Urinary bladder (tissue), 4 donors: ENCODE measurements at places on chromosomes 1 and 21.

GRCh38 chr1:174569240-174569639 lies 121.5 kb downstream of the GPR52 start:
- no peak for DNase-seq

- DNase-seq = no peak
Observed at GRCh38 chr1:224852901-224853568, 76.4 kb upstream of the DNAH14 start.

DNA sequence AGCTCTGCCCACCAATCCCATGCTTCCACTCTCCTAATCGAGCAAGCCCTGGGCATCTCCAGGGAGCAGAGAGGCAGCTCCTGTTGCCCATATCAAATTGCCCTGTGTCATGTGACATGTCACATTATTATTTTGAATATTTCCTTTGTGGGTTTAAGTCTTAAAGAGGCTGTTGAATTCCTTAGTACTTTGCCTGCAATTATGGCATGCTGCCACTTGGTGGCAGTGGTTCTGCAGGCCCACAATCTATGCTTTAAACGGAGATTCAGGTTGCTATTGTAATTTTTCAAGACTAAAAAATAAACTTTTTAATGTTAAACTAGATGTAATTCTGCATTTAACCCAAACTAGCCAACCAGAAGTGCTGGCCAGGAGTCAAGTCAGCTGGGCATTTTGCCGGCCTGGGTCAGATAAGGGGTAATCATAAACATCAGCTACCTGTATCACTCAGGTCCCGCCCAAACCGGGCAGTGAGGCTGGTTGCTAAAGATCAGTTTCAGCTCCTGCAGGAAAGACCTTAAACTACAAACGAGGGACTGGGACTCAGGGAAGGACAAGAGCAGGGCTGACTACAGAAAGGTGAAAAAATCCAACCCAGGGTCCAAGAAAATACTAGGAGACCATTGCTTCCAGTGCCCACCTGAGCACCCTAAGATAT lies 37.3 kb upstream of the ARHGEF16 start:
- no peak for DNase-seq

DNA sequence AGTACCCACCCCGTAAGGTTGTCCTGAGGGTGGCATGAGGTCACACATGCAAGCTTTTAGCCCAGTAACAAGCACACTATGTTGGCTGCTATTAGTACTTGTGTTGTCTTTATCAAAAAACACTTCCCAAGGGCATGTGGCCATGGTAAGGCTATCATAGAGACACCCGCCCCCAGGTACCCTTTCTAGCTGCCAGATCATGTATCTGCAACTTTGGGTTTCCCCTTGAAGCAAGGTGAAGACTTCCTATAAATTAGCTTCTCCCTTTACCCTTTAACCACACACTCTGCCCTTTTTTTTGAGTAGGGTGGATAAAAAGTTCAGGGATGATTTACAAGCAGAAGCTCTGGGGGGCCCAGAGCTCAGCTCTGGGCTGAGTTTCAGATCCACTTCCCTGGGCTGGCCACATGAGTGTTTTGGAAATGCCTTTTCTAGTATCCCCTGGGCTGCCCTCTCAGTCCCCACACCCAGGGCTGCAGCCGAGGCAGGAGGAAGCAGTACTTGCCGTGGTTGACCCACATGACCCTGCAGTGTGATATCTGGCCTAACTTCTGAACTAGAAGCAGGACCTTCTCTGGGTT lies 2.0 kb downstream of the ZDHHC18 start:
- DNase-seq = no peak

- no peak for DNase-seq
Observed at GRCh38 chr1:85427849-85428248, 37.1 kb downstream of the DDAH1 start.

DNA sequence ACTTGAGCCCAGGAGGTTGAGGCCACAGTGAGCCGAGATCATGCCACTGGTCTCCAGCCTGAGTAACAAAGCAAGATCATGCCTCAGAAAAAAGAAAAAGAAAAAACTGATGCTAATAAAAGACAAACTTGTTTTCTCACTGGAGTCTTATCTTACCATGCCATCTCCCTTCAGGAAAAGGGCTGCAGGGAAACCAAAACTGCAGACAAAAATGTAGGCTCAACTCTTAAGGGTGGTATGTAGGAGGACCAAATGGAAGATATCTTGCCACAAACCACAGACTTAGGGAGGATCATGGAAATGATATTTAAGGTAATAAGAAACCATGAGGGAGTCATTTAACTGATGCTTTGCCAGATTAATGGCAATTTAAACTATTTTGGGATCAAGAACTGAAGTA lies 32.9 kb downstream of the UROD start:
- DNase-seq = no peak
